ENCODE measurements at places on chromosomes 2 and 18. TPM values are rescaled to one million over a fixed set of nuclear protein-coding genes. Genes with fewer than 3 reads are reported as not detected.

The MOCOS gene
- 0.13 TPM for polyA plus RNA-seq

The PLGLB1 gene
- 1.5 TPM for polyA plus RNA-seq

The ACMSD gene
- not detected for polyA plus RNA-seq

The CCBE1 gene
- not detected for polyA plus RNA-seq

The IL1F10 gene
- not detected for polyA plus RNA-seq

The ZSWIM2 gene
- polyA plus RNA-seq: not detected
